ENCODE measurements at places on chromosomes 6 and 20. TPM values are rescaled to one million over a fixed set of nuclear protein-coding genes. Genes with fewer than 3 reads are reported as not detected.

Gene DPPA5
- not detected for total RNA-seq

Gene KIAA0408
- total RNA-seq = 3.3 TPM

Gene THBS2
- total RNA-seq = 145 TPM

Gene OPRL1
- total RNA-seq = 2.3 TPM

Gene PERP
- total RNA-seq = 82.3 TPM

Gene CASP8AP2
- total RNA-seq = 16.0 TPM

GRCh38 chr6:137970368-137970767 is 103.3 kb downstream of the TNFAIP3 start:
- no peak for DNase-seq

DNA sequence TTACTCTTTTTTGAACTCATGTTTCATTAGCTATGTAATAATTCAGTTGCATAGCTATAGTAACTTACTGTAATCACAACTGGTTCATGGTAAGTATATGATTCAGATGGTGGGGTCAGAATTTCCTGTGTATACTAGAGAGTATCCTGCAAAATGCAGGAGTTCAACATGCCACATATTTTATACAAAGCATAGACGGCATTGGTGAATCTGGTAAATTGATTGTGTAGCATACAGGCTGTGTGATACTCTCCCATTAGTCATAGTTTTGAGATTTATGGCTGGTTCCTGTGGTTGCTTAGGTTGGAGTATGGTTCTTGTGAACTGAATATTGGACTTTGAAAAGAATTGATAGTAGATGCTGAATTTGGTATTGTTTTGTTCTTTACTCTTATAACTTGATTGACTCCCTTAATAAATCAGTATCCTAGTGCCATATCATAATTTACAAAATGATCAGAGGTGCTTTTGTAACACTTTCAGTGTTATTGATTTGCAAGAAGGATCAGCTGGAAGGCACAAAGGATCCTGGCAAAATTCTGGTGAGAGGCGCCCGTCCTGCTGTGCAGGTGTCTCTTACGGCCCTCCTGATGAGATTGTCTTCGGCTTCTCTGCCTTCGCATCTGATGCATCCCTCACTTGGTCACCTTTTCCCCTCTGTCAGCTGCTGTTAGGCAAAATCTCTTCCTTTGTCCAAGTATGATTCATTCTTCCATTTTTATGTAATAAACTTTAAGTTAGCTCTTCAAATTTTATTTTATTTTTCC is 22.6 kb downstream of the SNX9 start:
- DNase-seq = no peak

DNA sequence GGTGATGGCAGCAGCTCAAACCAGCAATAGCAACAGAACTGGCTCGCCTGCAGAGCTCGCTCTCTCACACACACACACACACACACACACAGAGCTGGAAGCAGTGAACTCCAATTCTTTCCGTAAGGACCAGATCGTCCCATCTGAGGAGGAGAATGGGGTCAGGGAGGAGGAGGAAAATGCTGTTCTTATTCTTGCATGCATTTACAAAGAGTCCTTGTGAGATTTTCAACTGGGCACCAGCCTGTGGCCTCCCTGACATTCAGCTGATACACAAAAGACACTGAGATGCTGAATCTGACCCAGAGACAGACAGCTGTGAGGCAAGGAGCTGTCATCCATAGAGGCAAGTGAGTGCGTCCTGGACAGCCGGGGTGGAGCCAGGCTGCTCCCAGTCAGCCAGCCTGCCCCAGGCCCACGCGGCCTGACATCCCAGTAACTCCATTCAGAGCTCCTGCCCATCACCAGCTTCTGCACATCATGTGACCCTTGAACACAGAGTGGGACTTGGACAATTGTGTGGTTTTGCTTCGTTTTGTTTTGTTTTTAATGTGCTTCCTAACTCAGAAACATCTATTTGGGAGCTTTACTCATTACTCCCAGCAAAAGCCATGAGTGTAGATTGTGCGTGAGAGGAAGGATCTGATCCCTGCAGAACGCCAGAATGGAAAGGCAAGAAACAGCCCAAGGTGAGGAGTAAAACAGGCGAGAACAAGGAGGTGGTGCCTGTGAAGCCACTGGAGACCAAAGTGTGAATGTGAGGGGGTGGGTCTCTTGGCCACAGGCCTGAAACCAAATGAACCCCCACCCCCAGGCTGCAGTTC is 2.1 kb downstream of the SERPINB9 start:
- no peak for DNase-seq

- no peak for DNase-seq
Measured at GRCh38 chr6:52356017-52356416, 5.9 kb upstream of the PAQR8 start.
